ENCODE measurements at places on chromosomes 12 and 14. TPM values are rescaled to one million over a fixed set of nuclear protein-coding genes. Genes with fewer than 3 reads are reported as not detected.

The NEUROD4 gene
- polyA plus RNA-seq = not detected

The CFAP251 gene
- polyA plus RNA-seq = 0.46 TPM

The BHLHE41 gene
- polyA plus RNA-seq = 1.7 TPM

The INHBC gene
- not detected for polyA plus RNA-seq

The PROX2 gene
- polyA plus RNA-seq = 0.05 TPM

The FAM181A gene
- not detected for polyA plus RNA-seq

- DNase-seq = no peak
Measured at GRCh38 chr12:41286426-41286825, 98.3 kb downstream of the PDZRN4 start.

DNA sequence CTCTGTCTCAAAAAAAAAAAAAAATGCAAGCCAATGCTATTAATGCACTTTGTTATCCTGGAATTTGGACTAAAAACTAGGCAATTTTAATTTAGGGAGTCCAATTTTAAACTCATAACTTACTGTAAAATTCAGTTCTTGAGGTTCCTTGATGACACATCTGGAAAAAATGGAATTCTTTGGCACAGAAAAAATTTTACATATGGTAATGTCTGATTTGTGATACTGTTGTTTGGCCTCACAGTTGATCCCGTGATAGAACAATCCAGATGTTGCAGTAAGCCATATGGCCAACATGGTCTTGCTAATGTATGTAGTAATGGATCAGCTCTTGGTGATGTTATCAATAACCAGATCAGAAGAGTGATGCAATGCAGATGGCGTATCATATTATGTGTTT, 1089.8 kb downstream of the FLRT2 start:
- no peak for DNase-seq

DNA sequence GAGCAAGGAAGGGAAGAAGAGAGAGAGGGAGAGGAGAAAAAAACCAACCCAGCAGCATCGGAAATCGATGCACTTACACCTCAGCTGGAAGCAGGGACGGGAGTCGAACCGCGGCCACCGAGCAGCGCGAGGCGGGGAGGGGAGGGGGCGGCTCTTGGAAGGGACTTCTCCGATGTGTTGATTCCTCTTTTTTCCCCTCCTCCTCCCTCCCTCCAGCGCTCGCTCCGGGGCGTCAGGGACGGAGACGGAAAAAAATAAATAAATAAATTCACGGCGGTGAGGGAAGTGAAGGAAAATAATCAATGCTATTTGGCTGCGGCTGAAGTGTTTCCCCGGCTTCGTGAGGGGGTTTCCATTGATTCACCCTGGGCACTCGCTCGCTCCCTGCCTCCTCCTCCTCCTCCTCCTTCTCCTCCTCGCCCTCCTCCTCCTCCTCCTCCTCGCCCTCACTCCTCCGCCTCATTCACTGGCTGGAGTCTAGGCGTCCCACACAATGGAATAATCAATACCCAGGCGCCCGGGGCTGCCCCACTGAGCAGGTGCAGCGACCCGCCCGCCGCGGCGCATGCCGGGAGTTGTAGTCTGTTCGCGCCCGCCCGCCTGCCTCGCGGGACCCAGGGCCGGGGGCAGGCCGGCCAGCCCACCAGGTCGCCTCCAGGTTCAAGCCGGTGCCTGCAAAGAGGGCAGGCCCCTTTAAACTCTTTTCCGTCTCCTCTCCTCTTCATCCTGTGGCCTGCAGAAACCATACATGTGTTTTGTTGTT, at the start of gene ZFHX2:
ZFHX2 (minus strand) TSS at position 500 of the 763 bp plus-strand sequence. CDS start 16,440 bp downstream, outside the sequence.
- DNase-seq = peak; percentile 65

DNA sequence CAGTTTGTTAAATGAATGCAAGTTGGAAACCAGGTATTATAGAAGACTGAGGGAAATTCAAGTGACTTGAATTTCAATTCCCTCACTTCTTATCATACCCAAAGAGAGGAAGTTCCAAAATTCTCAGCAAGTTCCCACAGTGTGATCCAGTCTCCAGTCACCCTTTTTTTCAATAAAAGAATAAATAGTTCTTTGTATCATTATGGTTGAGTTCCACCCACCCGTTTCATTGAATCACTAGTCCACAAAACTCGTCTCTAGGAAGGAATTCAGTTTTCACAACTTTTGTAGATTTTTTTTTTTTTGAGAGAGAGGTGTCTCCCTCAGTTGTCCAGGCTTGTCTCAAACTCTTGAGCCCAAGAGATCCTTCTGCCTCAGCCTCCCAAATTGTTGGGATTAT, 1.6 kb upstream of the TMEM30B start:
- peak; percentile 56 for DNase-seq

DNA sequence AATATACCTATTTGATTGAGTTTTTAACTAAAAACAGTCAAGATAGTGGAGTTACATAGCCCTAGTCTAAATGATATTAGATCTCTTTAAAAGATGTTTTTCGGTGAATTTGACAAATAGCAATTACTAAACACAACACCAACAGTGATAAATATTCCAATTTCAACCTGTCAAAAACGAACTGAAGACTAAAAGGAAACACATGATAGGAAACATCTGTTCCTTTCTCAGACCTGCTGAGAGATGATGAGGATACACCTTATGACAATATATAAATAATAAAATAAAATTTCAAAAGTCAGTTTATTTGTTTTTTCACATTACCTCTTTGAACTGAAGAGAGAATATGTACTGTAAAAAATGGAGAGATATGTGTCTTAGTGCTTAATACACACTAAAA, 232.7 kb downstream of the RASSF9 start:
- no peak for DNase-seq

GRCh38 chr14:65160091-65160490, 57.8 kb upstream of the MAX start:
- no peak for DNase-seq

- no peak for DNase-seq
Measured at GRCh38 chr12:53060064-53060720, 10.3 kb downstream of the TNS2 start.

- no peak for DNase-seq
Measured at GRCh38 chr14:104390941-104391901, 188.3 kb upstream of the C14orf180 start.

DNA sequence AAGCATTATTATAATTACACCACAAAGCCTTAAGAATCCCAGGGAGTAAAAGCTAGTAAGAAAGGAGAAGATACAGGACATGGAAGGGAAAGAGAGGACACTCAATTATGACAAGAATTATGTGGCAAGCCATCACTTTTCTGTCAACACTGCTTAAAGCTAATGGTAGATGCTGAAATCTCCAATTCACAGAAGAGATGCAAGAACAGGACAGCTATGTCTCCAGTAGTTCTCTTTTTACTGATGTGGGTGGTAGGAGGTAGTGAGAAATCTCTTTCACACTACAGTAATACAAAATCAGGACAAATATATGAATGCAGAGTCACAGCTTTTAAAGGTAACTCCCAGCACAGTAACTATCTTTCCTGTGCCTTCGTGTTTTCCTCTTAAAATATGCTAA, 29.2 kb downstream of the CHD8 start:
- DNase-seq = no peak

DNA sequence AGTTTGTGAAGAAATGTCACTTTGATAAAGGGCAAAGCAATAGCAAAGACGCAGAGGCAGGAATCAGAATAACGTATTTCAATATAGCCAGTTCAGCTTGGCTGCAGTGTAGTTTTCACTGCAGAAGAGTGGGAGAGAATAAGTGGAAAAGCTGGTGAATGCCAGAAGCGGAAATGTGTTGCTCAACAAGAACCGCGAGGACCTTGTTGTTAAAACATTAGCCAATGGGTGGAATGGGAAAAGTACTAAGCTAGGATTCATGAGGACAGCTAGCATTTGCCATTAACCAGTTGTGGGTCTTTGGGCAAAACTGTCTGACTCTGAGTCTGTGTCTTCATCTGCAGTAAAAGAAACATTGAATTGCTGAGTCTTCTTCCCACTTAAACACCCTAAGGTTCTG, 292.9 kb upstream of the GRIP1 start:
- no peak for DNase-seq

- no peak for DNase-seq
Measured at GRCh38 chr12:81958406-81958805, 199.3 kb upstream of the PPFIA2 start.

DNA sequence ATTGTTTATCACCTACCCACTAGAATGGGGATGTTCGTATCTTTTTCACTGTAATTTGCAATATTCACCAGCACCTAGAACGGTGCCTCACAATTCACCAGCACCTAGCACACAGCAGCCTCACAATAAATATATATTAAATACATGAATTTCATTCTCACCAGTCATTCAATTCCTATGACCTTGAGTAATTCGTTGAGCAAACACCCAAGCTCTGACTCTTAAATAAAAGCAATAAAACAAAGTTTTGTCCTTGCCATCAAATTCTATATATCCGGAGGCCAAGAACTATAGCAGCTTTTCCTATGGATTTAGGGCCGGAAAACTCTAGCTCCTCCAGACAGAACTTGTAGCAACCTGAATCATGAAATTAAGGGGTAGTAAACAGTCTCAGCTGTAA, 981 bp downstream of the VTI1B start:
- peak; percentile 77 for DNase-seq

DNA sequence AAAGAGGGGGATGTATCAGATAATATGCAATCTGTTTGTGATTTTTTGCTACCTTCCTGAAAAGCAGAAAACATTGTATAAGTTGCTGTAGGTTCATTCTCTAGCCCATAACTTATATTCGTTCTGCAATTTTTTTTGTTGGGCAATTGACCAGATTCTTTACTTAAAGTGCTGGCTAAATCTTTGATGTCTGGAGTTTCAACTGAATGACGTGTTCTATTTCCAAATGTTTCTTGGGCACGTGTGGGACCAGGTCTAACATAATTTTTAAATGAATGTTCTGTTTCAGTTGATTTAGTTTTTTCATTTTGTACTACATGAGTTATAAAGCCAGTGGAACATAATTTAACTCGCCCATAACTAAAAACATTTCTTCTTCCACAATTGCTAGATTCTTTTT, 3.8 kb downstream of the MLH3 start:
- peak; percentile 69 for DNase-seq

DNA sequence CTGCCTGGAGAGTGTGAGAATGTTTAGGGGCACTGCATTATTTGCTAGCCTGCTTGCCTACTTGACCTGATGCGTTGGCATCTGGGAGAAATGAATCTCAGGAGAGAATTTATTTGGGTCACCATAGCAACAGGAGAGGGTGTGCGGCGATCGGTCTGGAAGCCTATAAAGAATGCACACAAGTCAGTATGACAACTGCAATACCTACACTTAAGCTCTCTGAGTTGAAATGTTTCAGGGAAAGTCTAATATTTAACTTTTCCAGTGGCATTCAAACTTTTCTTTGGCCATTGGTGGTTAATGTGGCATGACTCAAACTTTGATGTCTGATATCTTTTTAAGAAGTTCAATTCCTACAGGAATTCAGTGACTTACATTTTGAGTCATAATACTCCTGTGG, 205.1 kb downstream of the NEDD1 start:
- no peak for DNase-seq
